ENCODE measurements at places on chromosomes 7 and 10.

GRCh38 chr10:72277340-72277995 lies 3.7 kb downstream of the DDIT4 start:
- DNase-seq, result no peak

DNA sequence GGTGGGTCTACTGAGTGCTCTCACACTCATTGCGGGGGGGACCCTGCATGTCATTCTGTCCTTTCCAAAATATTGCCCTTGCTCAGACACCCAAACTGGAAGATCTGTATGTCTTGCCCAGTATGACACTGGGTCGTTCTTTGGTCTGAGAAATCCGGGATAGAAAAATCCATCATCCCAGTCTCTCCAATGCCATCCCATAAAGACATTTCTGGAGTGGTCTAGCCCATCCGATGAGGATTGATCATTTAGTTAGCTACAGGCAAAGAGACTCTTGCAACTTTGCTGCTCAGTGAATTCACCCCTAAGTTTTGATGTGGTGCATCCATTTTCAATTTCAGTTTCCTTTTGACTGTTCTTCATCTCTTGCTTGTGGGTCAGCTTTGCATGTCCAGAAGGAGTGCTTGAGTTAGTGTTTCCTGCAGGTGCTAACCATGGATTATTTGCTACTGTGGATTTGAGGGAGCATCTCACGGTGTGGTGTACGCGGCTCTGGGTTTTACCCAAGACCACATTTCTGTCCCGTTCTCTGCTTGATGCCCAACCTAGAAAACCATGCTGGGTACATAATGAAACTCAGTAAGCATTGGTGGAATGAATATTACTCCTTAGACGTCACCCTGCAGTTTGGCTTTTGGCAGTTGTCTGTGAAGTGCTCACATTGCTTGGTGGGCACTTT lies 247.0 kb upstream of the MKI67 start:
- no peak for DNase-seq

GRCh38 chr7:137258552-137258951 lies 85.0 kb downstream of the PTN start:
- DNase-seq, result no peak

DNA sequence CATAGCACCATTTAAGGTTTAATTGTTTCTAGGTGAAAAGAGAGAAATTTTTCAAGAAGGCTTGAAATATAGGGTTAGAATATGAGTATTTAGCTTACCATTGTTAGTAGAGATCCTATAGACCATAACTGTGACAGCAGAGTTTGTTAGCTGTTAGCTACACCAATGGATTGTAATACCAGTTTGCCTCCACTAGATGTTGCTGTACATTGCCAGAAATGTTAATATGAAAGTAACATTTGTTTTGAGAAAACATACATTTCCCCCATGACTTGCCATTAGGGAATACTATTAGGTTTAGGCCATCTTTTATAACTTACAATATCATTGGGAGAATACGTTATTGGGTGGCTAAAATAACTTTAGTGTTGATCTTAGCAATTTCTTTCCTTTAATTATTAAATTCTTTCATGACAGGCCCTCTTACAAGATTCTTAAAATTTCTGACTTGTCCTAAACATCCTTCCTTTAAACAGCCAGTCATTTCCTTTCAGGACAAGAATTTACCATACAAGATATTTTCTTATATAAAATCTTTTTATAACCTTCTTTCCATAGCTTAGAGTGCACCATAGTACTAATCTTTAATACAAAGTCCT lies 39.5 kb downstream of the ZNF117 start:
- peak; percentile 10 for DNase-seq

- DNase-seq, result no peak
Observed at GRCh38 chr10:114396464-114396863, 7.8 kb downstream of the AFAP1L2 start.

- DNase-seq, result no peak
Observed at GRCh38 chr10:123580426-123580825, 85.7 kb upstream of the GPR26 start.

DNA sequence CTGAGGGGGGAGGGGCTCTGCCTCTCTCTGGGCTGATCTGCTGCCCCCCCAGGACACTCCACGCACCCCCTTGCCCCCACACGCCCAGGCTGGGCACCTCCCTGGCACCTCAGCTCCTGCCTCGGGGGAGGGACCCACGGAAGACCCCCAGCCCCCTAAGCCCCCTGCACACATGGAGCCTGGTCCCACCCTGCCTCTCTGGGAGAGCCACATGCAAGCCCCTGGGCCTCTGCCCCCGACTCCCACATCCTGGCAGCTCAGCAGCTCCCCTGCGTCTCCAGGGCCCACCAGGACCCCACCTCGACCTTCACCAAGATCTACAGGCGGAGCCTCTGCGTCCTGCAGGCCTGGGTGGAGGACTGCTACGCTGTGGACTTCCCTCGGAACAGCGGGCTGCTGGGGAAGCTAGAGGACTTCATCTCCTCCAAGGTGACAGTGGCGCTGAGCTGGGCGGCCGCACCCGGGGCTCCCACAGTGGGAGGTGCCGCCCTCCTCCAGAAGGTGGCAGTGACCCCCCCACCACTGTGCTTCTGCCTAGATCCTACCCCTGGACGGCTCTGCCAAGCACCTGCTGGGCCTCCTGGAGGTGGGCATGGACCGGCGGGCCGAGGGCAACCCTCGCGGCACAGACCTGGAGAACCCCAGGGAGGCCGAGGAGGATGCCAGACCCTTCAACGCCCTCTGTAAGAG lies 18.7 kb upstream of the UTF1 start:
- no peak for DNase-seq

- no peak for DNase-seq
Observed at GRCh38 chr10:78196396-78196795, 162.7 kb downstream of the RPS24 start.

DNA sequence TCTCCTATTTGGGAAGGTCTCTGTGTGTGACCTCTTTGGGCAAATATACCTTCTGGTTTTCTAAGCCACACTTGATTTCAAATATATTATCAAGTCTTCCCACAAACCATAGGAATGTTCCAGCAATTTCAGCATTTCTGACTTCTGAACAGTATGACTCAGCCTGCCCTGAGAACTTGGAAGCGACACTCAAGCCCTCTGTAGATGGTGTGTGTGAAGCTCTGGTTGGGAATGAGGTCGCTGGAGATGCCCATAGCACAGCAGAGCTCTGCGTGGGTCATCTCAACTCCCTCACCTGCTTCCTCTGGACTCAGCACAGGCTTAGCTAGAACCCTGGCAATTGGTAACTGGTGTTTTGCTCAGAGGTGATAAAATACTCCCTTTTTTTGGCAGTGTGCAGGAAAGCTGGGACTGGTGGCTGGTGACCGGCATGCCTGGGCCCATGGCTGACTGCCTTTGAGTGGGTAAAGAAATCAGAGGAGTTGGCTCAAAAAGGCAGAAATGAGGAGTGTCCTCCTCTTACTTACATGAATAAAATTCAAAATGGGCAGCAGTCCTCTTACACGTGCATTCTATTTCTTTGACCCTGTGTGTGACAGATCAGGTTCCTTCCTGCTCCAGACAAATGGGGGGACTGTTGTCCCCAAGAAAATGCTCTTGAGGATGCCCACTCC lies 87.5 kb upstream of the NRP1 start:
- DNase-seq, result no peak

DNA sequence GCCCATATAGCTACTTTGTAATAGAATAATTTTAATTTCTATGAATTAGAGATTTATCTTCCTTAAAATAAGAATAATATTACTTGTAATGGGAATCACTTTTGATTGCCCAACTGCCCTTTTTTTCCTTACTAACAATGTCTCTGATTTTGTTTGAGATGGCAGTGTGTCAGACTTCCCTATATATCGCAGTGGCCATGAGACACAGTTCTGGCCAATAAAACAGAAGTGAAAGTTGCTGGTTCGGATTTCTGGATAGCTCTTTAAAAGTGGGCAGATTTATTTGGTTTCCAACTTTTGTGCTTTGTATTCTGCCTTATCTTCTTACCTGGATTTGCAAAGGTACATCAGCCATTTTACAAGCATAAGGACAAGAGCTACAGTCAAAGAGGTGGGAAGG lies 170.2 kb downstream of the PPP1R17 start:
- no peak for DNase-seq

DNA sequence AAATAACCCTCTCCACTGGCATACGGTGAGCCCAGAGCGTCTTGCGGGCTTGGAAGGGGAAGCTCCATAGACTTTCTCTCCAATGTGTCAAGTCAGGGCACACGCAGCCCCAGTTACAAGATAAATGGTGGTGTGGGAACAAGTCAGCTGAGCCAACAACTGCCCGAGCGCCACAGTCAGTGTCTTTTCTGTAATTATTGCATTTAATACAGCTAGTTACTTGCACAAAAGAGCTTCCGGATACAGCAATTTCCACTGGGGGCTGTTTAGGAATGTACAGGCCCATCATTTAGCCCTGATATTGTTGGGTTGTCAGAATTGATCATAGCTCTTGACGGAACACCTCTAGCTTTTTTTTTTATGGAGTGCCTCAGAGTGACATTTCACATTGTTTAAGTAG lies 193.5 kb upstream of the SP8 start:
- DNase-seq, result no peak

DNA sequence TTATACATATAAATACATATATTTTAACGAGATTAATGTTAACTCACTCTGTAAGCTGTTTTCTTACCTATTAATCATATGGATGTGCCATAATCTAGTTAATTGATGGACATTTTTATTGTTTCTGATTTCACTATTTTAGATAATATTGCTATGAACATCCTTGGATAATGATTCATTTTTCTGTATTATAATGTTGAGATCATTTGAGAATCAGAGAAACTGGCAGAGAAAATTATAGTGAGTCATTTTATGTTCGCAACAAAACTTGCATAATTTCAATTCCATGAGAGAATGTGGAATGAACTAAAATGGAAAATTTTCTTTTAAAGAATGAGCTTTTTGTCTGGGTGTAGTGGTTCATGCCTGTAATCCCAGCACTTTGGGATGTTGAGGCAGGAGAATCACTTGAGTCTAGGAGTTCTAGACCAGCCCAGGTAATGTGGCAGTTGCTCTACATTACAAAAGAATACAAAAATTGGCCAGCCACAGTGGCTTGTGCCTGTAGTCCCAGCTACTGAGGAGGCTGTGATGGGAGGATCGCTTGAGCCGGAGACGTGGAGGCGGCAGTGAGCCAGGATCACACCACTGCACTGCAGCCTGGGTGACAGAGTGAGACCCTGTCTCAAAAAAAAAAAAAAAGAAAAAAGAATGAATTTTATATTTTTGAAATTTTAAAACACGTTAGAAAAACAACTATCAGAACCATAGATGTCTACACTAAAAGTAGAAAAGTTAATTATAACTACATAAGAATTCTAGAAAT lies 40.5 kb downstream of the PAPSS2 start:
- no peak for DNase-seq

GRCh38 chr7:111985798-111986197 lies 220.4 kb downstream of the DOCK4 start:
- no peak for DNase-seq

DNA sequence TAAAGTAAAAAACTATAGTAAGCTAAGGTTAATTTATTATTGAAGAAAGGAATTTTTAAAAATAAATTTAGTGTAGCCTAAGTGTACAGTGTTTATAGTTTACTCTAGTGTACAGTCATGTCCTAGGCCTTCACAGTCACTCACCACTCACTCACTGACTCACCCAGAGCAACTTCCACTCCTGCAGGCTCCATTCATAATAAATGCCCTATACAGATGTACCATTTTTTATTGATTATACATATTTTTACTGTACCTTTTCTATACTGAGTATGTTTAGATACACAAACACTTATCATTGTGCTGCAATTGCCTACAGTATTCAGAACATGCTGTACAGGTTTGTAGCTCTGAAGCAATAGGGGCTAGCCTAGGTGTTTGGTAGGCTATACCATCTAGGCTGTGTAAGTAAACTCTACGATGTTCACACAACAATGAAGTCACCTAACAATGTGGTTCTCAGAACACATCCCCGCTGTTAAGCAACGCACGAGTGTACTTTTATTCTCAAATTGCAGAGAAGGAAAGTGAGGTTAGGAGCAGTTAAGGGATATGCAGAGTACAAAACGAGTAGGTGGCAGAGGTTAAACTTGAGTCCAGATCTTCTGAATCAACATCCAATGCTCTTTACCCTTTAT lies 38.9 kb upstream of the PLCE1 start:
- no peak for DNase-seq

DNA sequence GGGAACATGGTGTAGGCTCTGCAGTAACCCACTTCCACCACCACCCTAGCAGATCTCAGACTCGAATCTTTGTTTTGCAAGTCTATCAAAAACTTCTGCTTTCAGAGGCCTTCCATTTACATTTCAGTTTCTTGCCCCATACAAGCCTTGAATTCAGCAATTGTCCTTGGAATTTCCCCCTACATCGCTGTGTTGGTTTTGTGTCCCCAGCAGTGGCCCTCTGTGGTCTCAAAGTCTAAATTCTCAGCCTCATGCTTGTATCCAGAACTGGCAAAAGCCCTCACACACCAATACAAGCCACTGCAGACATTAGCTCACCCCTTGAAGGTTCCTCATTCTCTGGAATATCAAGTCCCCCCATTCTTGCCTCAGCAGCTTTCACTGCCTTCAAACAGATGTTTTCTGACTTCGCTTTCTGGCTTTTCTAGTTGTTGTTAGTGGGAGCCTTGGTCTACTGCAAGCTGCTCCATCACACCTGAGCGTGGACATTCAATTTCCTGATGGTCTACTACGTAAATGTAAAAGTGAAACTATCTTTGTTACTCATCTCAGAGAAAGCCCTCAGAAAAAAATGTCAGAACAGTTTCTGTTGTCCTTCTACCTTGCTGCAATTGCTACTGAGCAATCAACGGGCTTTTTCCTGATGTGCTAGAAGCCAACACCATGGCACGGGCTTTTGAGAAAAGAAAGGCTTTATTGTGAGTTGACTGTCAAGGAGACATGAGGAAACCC lies 1.8 kb upstream of the NUB1 start:
- no peak for DNase-seq

DNA sequence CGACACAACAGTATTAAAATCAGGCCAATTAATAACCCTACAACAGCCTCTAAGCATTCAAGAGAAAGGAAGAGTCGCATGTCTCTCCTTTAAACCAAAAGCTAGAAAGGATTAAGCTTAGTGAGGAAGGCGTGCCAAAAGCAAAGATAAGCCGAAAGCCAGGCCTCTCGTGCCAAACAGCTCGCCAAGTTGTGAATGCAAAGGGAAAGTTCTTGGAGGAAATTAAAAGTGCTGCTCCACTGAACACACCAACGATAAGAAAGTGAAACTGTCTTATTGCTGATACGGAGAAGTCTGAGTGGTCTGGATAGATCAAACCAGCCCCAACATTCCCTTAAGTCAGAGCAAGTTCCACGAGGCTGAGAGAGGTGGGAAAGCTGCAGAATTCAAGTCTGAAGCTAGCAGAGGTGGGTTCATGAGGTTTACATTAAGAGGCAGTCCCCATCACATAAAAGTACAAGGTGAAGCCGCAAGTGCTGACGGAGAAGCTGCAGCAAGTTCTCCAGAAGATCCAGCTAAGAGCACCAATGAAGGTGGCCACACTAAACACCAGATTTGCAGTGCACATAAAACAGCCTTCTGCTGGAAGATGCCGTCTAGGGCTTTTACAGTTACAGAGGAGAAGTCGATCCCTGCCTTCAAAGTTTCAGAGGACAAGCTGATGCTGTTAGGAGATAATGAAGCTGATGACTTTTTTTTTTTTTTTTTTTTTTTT lies 194.8 kb downstream of the MAD1L1 start:
- DNase-seq, result no peak

- DNase-seq, result no peak
Observed at GRCh38 chr10:8978100-8978499, 923.6 kb downstream of the GATA3 start.

GRCh38 chr7:11847336-11847735 lies 15.3 kb upstream of the THSD7A start:
- DNase-seq, result no peak
